ENCODE measurements at places on chromosomes 4 and X.

DNA sequence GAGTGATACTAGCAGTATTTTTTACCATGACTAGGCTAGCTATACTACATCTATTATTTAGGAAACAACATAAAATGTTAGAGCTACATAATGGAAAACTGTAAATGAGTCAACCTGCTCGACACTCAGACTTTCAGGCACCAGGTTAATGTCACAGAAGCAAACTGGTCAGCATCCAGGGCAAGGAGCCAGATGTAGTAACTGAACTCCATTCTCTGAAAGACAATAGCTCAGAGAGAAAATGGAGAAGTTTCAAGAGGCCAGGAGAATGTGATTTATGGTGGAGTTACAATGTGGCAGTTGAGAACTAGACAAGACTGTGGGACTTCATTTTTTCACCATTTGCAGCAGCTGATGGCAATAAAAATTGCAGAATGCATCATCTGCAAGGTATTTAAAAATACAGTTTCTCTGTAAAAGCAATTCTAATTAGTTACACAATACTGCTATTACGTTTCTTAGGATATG is 342.7 kb upstream of the PABPC4L start:
- no peak for DNase-seq

DNA sequence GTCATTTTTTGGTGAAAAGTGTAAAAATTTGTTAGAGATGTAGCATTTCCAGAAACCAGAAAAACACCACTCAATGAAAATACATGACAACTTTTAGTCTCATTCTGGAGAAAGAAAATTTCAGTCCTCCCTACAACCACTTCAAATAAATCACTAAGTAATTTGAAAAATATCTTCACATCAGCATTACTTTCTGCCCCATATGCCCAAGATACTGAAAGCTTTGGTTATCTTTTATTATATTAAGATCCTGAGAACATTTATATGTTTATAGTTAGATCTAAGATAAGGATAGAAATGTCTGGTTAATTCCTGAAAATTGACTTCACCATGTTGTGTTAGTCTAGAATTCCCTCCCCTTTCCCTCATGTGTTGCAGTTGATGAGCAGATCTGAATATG is 119.0 kb downstream of the ADGRL3 start:
- no peak for DNase-seq

- DNase-seq = no peak
Measured at GRCh38 chrX:65451663-65452062, 82.9 kb downstream of the LAS1L start.

DNA sequence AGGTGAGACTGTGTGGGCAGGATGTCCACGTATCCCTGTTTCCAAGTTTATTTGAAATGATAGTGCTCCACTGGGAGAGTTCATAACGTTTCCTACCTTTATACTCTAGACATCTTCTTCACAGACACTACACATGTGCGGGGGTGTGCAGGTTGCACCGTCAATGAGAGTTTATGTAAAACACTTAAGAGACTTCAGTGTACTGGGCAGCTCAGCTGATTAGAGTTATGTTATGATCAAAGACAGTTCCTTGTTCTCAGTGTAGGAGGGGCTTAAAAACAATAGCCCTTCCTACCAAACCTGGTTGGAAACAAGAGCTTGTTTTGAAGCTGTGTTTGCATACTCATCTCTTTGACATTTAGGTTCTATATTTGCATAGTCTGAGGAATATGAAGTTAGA is 326.9 kb upstream of the AGA start:
- no peak for DNase-seq

DNA sequence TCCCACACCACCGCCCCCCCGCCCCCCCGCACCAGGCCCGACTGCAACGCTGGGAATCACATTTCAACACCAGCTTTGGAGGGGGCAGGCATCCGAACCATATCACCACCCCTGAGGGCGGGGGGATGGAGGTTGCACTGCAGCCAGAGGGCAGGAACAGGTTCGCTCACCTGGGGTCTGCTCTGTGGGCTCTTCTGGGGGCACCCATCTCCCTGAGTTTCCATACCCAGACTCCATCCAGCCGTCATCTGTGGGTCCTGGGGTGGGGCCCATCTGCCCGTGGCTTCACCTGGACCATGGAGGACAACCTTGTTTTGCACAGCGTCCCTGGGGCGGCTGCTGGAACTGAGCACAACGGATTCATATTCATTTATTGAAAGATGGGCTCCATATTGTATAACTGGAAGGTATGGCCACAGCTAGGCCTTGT is 6.9 kb downstream of the PSAPL1 start:
- DNase-seq = no peak

DNA sequence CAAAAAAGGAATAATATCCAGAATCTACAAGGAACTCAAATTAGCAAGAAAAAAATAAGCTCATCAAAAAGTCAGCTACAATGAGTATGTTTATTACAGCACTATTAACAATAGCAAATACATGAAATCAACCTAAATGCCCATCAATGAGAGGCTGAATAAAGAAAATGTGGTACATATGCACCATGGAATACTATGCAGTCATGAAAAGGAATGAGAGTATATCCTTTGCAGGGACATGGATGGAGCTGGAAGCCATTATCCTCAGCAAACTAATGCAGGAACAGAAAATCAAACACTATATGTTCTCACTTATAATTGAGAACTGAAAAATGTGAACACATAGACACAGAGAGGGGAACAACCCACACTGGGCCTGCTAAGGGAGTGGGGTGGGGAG is 178.4 kb upstream of the IRS4 start:
- DNase-seq = no peak

DNA sequence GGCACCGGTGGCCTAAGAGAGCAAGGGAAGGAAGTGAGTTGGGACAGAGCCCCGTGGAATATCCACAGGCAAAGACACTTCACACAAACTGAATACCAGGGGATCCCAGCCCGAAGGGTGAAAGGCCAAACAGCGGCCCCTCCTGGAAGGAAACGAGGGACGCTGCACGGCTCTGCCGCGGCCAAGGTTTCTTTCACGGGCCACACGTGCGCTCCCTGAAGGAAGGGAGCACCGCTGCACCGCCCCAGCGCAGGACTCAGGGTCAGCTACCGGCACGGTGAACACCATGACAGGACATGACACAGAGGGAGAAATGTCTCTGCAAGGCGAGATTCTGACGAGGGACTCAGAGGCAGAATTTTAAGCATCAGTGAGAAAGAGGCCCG is 31.5 kb upstream of the GTPBP6 start:
- no peak for DNase-seq

DNA sequence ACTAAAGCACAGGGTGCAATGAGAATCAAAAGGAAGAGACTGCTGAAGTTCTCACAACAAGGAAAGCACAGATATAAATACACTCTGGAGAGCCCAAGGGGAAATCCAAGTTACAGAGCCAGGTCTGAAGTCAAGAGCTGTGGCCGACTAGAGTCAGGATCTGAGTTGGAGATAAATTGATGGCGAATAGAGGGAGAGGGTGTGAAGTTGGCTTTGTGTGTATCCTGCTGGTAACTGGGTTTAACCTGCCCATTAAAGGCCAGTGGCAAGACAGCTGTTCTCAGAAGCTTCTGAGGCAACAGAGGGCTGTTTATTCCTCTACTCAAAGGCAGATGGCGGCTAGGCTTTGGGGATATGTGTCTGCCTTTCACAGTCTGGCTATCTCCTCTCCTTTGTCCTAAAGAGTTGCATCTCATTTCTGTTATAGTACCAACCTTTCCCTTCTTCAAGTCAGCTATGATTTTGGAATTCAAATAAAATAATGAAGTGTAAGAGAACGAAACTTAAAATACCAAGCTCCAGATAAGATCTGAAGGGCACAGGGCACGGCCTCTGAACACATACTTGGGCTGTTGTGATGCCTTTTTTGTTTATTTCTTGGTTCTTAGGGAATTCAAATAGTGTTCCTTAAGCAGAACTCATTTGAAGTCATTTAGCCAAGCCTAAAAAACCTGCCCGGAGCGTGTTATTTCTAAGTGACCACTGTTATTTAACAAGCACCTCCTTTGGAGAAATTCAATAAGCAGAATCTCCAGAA is 142.1 kb downstream of the APBB2 start:
- DNase-seq = no peak

DNA sequence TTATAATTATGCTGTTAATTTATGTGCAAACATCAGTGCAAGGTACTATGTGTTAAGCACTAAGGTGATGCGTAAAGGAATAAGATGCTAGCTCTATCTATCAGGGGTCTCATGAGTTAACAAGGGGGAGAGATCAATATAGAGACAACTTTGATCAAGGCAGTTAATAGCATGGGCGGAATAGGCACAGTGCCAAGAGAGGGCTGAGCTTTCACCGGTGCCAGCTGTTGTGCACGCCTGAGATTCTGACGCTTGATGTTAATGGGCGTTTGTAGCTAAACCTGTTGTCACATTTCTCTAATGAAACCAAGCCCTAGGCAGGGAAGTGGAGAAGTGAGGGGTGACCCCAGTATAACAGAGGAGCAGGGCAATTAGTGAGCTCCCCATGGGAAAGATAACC is 86.0 kb upstream of the NMU start:
- no peak for DNase-seq

DNA sequence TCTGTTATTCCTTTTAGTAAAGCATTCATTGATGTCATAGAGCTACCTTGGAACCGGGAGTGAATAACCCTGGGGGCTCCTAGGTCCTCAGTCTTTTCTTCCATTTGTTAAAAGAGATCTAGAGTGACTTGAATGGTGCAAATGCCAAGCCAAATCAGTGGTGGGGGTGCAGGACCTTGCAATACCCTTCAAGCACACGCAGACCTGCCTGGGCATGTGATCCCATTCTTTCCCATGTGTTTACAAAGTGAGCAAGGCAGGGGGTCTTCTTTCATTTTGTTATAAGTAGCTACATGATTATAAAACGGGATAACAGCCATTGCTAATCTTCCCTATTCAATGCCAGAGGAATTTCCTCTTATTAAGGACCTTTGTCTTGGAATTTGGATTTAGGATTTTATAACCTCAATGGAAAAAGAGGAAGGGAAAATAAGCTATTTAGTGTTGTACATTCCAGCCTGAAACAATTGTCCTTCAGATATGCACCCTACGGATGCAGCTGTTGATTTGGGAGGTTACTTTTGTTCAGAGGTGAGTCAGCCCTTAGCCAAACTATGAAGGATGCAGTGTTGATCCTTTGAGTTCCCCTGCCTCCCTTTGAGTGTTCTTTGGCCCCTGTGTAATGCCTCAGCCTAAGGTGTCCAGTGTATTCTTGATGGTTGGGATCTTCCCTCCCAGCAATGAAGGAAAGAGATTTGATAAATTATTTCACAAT is 623.8 kb upstream of the HTR2C start:
- no peak for DNase-seq

DNA sequence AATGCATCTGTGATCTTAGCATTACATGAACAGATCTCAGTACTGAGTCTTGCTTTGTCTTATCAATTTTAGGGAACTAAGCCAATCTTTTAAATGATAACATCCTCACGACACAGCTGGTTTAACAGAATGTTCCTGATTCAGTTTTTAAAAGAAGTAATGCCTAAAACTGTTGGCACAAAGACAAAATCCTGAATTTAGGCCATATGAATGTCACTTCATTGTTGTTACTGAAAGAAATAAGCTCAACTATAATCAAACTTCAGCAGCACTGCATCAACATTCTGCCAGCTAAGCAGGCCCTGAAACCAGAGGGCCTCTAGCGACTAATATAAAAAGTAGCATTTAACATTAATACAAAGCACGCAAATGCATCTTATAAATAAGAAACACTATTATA is 130.6 kb downstream of the FRYL start:
- no peak for DNase-seq

GRCh38 chrX:16978193-16978984 is 31.9 kb downstream of the REPS2 start:
- no peak for DNase-seq

DNA sequence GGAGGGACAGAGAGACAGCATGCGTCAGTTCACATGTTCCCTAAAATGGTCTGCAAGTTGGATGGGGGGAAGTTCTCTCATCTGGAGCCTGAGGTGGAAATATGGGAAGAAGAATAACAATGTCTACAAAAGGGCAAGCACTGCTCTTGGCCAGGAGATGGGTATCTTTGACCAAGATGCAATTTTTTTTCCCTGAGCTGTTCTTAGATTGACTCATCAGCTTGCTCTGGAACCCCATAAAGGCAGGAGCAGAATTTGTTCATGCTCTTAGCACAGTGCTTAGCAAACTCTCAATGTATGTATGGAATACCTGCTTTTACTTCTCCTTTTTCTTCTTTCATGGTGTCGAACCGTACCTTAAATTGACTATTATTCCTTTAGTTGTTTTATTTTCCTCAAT is 90.5 kb upstream of the ZNF827 start:
- DNase-seq = no peak

- DNase-seq = no peak
Measured at GRCh38 chrX:18047491-18047890, 173.2 kb downstream of the BEND2 start.

Measured in stimulated activated CD4-positive, alpha-beta T cell treated with anti-CD3 and anti-CD28 coated beads, Interleukin-1b, Interleukin-23, amount 100 ng/mL, for 24 hours (primary cell).